ENCODE measurements at places on chromosomes 11 and 22.

- no peak for DNase-seq
These were observed 21.2 kb upstream of the TMEM218 start for GRCh38 chr11:125132596-125132995.

GRCh38 chr22:36840106-36840505 lies 20.7 kb upstream of the NCF4 start:
- DNase-seq, result no peak

GRCh38 chr11:3904228-3904627 lies 48.8 kb downstream of the STIM1 start:
- no peak for DNase-seq

GRCh38 chr22:50190941-50191741 lies 5.4 kb downstream of the TRABD start:
- peak; percentile 60 for DNase-seq

DNA sequence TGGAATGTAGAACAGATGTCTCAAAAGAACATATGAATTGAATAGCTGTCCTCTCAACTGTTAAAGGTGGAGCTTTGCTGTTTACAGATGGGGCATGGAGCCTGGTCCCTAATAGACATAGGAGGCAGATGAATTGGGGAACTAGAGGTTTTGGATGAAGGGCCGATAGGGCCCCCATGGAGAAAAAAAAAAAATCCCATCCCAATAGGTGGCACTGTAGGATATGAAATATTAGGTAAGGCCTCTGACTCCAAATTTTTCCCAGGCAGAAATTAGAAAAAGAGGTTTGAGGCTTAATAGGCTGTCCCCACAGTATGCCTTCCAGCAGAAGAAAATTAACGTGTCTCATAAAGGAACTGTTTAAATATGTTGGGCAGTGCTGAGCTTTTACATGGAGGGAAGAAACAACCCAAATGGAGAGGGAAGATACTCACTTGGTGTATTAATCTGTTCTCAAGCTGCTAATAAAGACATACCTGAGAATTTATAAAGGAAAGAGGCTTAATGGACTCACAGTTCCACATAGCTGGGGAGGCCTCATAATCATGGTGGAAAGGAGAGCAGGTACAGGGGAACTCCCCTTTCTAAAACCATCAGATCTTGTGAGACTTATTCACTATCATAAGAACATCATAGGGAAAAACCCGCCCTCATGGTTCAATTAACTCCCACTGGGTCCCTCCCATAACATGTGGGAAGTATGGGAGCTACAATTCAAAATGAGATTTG lies 30.1 kb upstream of the TMEM45B start:
- DNase-seq, result no peak

- no peak for DNase-seq
These were observed 53.2 kb upstream of the MTNR1B start for GRCh38 chr11:92916299-92916698.

Measured in stimulated activated CD8-positive, alpha-beta memory T cell treated with anti-CD3 and anti-CD28 coated beads, Interleukin-4, amount 100 ng/mL, for 4 hours (primary cell).